ENCODE measurements at places on chromosomes 11 and 22.

GRCh38 chr11:34161812-34162492 lies 56.5 kb downstream of the NAT10 start:
- DNase-seq, result peak; percentile 42

DNA sequence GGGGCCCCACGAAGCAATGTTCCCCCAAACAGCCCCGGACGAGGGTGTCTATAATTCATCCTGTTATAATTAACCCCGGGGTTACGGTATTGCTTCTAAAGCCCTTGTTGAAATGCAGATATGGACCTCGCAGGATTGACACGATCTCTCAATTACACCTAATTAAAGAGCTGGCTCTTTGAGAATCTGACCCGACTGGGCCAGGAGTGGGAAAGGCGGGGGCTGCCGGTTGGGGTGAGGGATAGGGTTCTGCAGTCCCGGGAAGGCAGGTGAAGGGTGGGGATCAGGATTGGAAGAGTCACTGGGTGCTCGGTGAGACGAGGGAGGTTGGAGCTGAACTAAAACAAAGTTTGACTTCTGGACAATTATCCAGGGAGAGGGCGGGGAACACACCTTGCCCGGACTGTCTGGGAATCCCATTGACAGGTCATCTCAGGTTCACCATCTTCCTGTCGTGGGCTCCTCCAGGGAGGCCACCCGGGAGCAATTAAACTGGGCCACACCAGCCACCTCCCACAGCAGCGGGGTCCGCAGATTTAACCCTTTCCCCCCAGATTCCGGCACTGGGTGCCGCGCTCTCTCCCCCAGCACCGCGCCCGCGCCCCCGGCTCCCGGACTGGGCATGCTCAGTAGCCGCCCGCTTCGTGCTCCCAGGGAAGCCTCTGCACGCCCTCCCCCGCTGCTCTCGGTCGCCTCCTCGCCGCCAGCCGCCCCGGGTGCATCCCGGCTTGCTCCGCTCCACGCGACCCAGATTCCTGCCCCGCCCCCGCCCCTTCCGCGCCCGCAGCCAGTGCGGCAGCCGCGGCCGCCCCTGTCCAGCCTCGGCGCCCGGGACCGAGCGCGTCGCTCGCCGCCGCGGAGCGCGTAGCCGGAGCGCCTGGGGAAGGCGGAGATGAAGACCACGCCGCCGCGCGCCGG lies at the start of gene ELMOD1:
ELMOD1 (plus strand) TSS at position 688 of the 918 bp plus-strand sequence. CDS start 27,043 bp downstream, outside the sequence.
- DNase-seq, result no peak

- DNase-seq, result no peak
These were observed 5.0 kb upstream of the CCDC88B start for GRCh38 chr11:64334764-64335735.

DNA sequence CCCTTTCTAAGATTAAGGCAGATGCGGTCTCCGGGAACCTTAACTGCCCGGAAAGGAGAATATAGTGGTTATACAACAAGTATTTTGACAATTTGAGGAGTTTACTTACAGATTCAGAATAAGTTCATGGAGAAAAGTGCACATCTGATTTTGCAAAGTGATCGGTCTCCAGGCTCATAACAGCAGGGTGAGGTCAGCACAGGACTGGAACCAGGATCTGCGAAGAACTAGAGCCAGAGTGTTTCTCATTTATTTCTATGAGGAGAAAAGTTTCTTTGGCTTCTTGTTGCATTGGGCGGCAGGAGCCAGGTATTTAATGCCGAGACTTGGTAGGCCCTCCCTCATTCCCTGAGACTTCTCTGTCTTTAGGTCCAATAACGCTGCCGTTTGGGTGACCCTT lies 3.7 kb downstream of the ADAMTS15 start:
- DNase-seq, result no peak

DNA sequence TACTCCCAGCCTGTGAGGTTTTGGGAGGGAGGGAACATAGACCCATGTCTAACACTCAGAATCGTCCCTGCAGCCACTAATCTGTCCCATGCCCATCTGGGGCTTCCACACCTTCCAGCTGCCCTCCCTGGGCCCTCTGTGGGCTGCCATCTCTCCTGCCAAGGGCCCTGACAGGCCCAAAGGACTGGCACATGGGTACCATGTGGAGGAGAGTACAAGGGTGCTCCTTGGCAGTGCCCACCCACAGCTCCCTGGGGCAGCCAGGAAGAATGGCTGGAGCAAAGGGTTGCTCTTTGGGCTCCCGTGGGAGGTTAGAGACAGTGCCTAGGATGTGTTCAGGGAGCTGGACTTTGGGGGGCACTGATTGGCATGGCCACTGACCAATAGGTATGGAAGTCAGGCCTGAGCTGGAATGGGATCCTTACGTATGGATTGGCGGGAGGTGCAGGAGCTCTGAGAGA lies 56.8 kb downstream of the CD82 start:
- DNase-seq, result no peak

GRCh38 chr11:46120346-46121300 lies 631 bp downstream of the PHF21A start:
- peak; percentile 14 for DNase-seq

- no peak for DNase-seq
These were observed 7.0 kb downstream of the RASSF7 start for GRCh38 chr11:567629-568292.

- no peak for DNase-seq
These were observed 445.2 kb downstream of the NTM start for GRCh38 chr11:131815590-131815989.

DNA sequence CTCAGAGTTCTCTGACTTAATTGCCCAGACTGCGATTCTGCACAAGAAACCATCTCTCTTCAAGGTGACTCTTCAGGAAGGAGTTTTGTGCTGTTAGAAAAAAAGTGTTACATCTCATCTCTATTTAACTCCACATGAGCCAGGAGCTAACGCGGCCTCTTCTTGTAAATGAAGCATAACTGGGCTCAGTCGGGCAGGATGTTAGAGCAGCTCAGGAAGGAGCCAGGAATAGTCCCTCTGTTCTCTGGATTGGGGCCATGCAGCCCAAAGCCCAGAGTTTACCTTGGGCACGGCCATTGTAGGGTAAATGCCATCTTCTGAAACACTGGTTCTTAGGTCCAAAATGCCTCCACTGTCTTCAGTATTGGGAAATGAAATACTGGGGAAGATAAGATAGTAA lies 760.6 kb downstream of the OPCML start:
- no peak for DNase-seq

GRCh38 chr11:8689726-8690255 lies 7.2 kb downstream of the RPL27A start:
- no peak for DNase-seq

DNA sequence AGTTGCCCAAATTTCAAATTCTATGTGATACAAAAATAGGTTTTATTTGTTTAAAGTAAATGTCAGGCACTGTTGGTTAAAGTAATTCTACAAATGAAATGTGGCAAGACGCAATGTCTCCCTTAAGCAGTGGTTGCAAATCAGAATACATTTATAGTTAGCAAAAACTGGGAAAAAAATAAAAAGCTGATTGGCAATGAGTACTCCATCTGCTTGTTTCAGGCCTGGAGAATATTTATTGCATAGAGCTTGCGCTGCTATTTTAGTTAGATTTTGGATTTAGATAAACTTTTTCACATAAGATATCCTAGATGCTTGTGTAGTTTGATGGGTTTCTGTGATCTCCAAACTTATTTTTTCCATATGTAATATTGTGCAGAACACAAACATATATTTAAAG lies 224.0 kb upstream of the MPPED2 start:
- DNase-seq, result no peak

GRCh38 chr11:121112498-121113455 lies 11.7 kb downstream of the TECTA start:
- DNase-seq, result no peak

DNA sequence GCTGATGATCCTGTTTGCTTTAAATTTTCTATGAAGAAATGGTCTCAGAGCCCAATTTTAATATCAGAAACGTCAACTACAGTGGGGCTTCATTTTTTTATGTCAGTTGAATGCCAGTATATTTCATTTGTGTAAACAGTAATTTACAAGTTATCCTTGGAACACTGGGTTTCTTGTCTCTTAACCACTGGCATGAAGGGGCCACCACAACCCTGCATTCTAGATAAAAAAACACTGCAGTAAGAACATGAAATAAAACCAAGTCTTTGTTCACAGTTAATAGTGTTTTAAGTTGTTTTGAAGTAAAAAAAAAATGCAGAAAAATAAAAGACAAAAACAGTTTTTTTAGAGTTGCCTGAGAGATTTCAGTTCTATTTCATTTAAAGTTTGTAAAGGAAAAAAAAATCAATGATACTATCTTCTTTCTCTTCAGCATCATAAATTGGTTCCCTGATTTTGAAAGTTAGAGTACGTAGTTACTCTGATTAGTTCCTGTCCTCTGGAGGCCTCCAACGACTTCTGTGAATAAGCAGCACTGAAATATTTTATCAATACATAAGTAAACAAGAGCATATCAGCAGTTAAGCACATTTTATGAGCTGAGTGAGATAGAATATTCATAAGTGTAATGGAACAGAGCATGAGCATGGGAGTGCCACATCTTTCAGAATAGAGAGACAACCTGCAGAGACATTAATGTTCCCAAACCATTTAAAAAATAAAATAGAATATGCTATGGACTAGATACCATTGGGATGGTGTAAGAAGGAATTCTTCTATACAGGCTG lies 7.8 kb upstream of the DDI1 start:
- DNase-seq, result no peak

- no peak for DNase-seq
These were observed 181.3 kb upstream of the SEZ6L start for GRCh38 chr22:25987948-25988347.

GRCh38 chr22:39136317-39136716 lies 16.2 kb downstream of the CBX7 start:
- no peak for DNase-seq

GRCh38 chr11:122897606-122898210 lies 15.1 kb downstream of the JHY start:
- no peak for DNase-seq

GRCh38 chr11:132620423-132620822 lies 911.9 kb downstream of the OPCML start:
- no peak for DNase-seq

- DNase-seq, result no peak
These were observed 188.6 kb upstream of the MTMR2 start for GRCh38 chr11:96112192-96113128.

DNA sequence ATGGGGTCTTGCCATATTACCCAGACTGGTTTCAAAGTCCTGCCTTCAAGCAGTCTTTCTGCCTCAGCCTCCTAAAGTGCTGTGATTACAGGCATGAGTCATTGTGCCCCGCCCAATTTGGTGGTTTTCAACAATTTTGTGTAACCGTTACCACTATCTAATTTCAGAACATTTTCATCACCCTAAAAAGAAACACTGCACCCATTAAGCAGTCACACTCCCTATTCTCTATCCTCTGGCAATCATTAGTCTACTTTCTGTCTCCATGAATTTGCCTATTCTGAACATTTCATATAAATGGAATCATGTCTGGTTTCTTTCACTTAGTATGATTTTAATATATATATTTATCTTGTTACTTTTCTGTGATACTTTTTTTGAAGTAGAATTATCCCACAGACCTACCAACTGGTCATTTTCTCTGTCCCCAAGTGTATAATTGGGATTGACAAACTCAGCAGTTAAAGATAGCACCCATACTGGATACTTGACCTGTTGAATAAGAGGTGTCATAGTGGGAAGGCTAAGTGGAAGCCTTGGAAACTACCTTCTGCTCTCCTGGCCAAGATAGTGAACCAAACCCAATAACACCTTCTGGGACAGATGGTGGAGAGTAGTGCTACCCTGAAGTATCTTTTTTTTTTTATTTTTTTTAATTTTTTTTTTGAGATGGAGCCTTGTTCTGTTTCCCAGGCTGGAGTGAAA lies 64.8 kb downstream of the STIM1 start:
- DNase-seq, result peak; percentile 31

DNA sequence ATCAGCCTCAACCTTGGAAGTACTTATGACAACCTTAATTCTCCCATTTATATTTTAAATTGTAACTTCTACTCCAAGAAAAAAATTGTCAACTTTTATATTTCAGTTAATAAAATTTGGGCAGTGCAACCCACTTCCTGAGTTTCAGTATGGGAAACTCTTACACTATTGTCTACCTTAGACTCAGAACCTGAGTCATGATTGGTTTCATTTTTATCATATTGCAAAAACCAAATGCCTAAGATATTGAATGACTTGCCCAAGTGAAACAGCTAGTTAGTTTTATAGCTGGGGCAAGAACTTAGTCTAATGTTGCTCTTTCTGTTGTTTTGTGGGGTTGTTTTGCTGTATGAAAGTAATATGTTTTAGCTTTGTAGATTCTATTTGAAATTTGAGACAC lies 334.0 kb upstream of the ARHGAP42 start:
- no peak for DNase-seq

GRCh38 chr11:116953530-116954285 lies 116.3 kb upstream of the APOA1 start:
- DNase-seq, result no peak

DNA sequence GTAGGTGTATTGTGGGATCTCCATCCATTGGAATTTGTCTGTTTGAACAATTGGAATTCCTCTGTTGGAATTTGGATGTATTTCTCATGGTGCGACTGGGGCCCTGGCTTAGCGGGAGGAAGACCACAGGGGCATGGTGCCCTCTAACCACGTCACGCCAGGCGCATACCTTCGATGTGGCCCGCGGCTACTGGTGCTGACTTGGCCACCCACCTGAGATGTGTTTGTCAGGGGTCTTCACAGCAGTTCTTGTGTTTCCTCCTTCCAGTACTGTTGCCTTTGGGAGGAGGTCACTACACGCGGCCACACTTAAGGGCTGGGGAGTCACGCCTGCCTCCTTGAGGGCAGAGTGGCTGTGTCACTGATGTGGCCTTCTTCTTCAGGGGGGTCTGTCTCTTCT lies 36.6 kb upstream of the GRAMD4 start:
- no peak for DNase-seq

DNA sequence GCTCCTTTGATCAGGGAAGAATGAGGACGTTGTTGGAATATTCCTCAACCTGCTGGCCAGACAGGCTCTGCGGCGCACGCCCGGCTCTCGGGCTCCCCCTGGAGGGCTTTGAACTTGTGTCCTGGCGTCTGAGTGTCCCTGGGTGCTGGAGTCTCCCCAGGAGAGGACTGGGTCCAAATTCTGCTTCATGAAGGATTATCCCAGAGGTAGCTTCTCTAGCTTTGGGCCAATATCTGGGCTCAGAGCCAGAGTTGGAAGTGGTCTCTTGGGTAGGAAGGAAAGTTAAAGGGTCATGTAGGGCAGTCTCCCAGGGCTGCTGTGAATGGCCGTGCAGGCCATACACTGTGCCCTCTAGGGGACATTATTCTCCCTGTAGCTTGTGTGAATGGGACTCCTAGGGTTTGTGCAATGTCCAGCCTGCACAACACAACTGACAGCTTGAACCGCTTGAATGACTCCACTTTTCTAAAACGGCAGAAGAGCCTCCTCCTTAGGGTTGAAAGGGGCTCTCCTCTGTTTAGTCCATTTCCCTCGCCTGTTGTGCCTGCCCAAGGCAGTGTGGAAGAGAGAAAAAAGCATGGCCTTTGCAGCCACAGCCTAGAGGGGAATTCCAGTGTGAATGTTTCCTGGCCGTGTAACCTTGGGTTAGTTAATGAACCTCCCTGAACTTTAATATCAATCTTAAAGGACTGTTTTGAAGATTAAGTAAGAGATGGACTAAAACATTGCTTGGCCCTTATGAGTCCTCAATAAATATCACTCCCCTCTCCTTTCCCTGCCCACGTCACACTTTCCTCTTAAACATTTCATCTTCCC lies 111.2 kb upstream of the THY1 start:
- peak; percentile 42 for DNase-seq
